ENCODE measurements at places on chromosomes 2 and 18. TPM values are rescaled to one million over a fixed set of nuclear protein-coding genes. Genes with fewer than 3 reads are reported as not detected.

- DNase-seq, result no peak
These were observed 53.4 kb downstream of the STK25 start for GRCh38 chr2:241454837-241455485.

DNA sequence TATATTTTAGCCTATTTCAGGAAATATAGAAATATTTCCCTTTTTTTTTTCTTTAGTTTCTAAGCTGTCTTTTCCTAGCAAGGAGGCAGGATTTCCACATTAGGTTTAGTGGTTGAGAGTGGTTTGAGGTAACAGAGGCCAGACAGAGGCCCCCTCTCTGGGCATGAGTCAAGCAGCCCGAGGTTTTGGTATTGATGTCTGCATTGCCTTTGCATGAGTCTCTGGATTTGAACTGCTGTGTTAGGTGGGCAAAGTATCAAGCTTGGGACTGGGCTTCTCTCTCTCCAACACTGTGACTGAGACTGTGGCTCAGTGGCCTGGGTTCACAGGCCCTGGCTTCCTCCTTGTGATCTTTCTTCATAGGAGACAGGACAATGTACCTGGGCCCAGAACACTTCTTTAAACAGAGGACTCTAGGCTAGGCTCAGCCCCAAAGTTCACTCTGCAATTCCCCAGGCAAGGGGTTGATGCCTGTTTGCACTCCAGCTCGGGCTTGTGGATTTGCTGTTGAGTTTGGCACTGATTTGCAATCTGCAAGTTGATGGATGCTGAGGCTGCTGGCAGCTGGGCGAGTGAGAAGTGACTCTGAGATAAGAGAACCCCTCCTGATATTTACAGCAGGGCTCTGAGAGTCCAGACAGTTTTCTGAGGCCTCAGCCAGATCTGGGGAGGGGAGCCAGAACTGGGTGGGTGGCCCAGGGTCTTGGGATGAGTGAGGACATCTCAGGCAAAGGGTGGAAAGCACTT, 271.2 kb downstream of the EN1 start:
- DNase-seq, result no peak

- peak; percentile 49 for DNase-seq
These were observed 1.2 kb downstream of the BMPR2 start for GRCh38 chr2:202377207-202377761.

DNA sequence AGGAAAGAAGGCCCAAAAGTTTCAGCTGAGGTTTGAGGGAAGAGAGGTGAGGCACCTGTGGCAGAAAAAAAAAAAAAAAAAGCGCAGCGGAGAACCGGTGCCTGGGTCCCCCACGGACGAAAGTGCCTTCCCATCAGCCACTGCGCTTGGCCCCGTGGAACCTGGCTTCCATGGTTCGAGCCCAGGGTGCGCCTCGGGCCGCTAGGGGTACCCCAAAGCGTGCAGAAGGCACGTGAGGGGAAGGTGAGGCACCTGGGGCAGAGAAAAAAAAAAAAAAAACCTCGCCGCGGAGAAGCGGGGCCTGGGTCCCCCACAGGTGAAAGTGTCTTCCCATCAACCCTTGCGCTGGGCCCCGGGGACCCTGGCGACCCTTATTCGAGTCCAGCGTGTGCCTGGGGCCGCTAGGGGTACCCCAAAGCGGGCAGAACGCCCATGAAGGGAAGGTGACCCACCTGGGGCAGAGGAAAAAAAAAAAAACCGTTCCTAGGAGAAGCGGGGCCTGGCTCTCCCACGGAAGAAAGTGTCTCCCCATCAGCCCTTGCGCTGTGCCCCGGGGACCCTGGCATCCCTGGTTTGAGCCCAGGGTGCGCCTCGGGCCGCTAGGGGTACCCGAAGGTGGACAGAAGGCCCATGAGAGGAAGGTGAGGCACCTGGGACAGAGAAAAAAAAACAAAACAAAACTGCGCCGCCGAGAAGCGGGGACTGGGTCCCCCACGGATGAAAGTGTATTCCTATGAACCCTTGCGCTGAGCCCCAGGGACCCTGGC, 228.6 kb downstream of the CCDC74A start:
- DNase-seq, result no peak

DNA sequence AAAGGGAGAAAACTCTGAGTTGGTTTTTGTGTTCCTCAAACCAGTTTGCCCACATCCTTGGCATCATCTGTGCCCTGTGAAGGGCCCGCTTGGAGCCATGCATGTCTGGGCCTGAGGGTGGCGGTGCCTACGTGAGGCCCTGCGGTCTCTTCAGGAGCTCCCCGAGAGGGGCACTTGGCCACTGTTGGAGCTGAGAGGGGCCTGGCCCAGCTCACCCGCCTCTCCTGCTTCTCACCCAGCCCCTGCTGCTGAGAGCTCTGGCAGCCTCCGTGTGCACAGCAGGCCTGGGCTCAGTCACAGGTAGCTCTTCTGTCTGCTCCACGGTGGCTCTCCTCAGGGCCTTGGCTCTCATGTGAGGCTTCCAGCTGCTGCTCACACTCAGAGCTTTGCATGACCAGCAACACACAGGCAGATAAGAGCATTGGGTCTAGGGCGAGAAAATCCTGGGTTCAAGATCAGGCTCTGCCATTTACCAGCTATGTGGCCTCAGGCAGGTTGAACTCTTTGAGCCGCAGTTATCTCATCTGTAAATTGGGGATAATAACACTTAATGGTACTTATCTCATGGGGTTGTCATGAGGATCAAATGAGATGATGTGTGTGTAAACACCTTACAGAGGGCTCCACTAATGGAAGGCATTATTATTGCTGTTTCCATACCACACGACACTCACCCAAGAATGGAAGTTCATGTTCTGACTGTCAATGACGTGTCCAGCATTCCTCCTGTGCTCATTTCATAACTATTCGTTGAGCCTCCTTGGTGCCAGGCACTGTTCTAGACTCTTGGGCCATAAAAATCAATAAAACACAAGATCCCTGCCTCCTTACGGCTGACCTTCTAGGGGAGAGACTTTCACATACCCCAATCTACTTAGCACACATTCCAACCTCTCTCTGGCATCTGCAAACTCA, 41.6 kb upstream of the PLB1 start:
- peak; percentile 85 for DNase-seq

- no peak for DNase-seq
These were observed 680.3 kb downstream of the DPP10 start for GRCh38 chr2:115122701-115123100.

DNA sequence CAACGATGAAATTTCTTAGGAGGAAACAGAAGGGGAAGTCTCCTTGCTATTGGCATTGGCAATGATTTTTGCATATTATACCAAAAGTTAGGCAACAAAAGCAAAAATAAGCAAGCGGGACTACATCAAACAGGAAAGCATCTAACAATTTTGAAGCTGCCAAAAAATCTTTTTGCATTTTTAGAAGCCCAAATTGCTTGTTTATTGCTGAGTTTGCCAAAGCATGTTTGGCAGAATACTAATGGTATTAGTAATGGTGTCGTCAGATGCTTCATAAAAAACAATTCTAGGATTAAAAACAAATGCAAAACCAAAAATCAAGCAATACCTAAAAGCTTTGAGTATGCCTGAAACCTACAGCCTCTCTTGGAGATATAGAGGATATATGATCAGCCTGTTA, 80.0 kb downstream of the GALR1 start:
- no peak for DNase-seq

- DNase-seq, result no peak
These were observed 23.3 kb downstream of the AOX1 start for GRCh38 chr2:200609028-200609614.

GRCh38 chr2:96528006-96528699, 8.4 kb upstream of the ARID5A start:
- DNase-seq, result peak; percentile 82

GRCh38 chr2:177155631-177156030, 57.0 kb upstream of the HNRNPA3 start:
- DNase-seq, result no peak

- DNase-seq, result no peak
These were observed 95.1 kb downstream of the CYRIA start for GRCh38 chr2:16570516-16570915.

GRCh38 chr2:208491641-208492040, 85.0 kb downstream of the PTH2R start:
- no peak for DNase-seq

- no peak for DNase-seq
These were observed 175.3 kb downstream of the KCNE4 start for GRCh38 chr2:223227338-223227737.

- no peak for DNase-seq
These were observed 6.0 kb downstream of the PDIA6 start for GRCh38 chr2:10806543-10806942.

GRCh38 chr2:37671009-37671815, at the start of gene CDC42EP3:
Gene CDC42EP3 (minus strand): TSS chr2:37671642. CDS start chr2:37646587, 25,055 bp downstream.
- peak; percentile 65 for DNase-seq

- no peak for DNase-seq
These were observed 21.3 kb downstream of the HNRNPLL start for GRCh38 chr2:38581193-38582147.

DNA sequence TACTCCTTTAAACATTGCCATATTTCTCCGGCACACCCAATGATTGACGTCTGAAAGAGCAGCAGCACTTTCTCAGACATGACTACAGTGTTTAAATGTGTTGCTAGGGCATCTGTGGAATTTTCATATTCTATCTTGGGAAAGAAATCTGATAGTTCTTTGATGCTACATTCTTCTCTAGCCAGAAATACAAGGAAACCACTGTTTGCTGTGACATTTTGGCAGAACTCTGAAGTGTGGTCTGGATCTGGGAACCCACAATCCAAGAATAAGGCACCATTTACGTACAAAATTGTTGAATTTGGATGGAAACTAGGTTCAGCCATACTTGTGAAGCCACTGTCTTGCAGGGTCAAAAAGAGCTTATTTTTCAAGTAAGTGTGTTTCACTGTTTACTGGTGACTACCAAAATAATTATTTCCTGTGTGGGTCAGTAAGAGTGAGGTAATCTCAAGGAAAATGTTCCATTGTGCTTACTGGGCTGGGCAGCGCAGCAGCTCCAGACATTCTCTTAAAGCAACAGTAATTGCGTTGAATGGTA, 21.3 kb upstream of the CD28 start:
- no peak for DNase-seq

DNA sequence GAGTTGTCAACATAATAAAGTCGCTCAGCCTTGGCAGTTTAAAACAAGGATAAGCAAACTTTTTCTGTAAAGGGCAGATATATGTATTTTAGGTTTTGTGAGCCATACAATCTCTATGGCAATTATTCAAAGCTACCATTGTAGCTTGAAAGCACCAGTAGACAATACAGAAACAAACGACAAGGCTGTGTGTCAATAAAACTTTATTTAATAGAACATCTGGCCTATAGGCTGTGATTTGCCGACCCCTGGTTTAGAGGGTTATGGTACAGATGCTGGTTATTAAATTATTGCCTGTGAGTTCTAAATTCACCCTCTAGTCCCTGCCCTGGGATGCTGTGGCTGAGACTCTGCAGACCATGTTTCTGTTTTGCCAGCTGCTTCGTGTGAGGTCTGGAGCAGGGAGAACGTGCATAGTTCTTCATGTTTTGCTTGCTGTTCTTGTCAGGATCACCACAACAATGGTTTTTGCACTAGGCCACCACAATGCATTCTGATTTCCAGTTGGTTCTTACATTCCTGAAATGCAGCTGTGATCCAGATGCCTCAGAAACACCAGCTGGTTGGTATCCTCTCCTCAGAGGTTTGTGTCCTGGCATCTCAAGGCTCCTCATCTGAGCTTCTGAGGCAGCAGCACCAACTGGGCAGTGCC, 46.6 kb downstream of the ICOS start:
- no peak for DNase-seq

- peak; percentile 65 for DNase-seq
These were observed at the start of gene FIGN for GRCh38 chr2:163735685-163736432. Gene FIGN (minus strand): TSS chr2:163736008. CDS start chr2:163734927, 1,081 bp downstream.

GRCh38 chr2:2000724-2001061, 256.4 kb upstream of the PXDN start:
- DNase-seq, result no peak

DNA sequence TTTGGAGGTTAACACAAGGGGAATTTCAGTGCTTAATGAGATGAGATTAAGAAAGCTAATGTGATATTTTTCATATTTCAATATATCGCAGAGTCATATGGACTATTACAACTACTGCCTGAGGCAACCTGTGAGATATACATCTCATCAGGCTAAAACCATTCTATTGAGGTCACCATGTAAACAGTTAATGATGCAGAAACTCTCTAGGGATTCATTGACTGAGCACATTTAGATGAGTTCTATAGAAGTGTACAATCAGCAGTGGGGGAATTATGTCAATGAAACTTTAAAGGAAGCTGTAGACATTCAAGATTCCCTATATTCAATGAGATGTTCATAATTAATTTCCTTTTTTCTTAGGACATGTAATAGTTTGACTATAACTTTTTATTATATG, 687.4 kb upstream of the SYT4 start:
- DNase-seq, result no peak

DNA sequence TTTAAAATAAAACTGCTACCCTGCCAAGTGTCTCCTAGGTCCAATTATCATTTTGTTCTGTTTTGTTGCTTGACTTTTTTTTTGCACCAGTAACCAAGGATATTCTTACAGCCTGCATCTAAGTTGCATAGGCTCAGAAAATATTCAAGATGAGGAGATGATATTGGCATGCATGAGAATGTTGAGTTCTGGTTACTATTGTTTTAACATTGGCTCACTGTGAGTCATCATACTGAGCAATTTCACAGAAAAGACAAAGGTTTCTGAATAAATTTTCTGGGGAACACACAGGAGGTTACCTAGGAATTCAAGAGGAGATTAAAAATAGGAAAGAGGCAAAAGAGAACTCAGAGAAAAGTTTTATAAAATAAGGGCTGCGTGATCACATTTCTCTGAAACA, 84.8 kb upstream of the POU3F3 start:
- DNase-seq, result no peak

DNA sequence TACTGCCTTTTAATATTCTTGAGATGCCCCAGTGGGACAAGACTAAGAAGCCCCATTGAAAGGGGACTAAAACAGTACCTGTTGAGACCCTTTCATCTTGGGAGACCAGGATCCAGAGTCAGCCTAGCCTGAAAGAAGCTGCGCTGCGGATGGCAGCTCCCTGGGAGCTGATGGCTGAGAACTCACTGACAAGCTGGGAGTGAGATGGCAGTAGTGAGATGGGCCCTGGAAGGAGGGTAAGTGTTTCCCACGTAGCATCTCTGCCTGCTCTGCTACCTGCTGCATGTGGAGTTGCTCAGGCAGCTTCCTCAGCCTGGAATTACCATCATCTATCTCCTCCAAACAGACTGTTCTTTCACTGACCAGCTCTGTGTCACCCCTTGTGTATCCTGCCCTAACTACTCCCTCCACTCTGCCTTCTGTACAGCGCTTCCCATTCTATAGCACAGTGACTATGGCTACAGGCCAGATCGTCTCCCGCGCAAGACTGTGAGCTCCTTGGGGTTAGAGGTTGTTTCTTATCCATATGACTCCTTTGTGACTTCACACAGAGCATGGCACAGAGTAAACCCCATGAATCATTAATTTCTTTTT, 330.4 kb downstream of the NBAS start:
- DNase-seq, result no peak

C18orf54 gene
- total RNA-seq, result 3.1 TPM

LYG2 gene
- not detected for total RNA-seq

LONRF2 gene
- 3.6 TPM for total RNA-seq

MFF gene
- total RNA-seq, result 73.0 TPM

APCDD1 gene
- 98.4 TPM for total RNA-seq

IL1RN gene
- 80.2 TPM for total RNA-seq

ANKRD36C gene
- 35.7 TPM for total RNA-seq

ALK gene
- total RNA-seq, result 0.36 TPM

CMPK2 gene
- 7.5 TPM for total RNA-seq

CYP26B1 gene
- total RNA-seq, result 1.1 TPM

FEV gene
- not detected for total RNA-seq
